ENCODE measurements at places on chromosomes 3 and 15.

DNA sequence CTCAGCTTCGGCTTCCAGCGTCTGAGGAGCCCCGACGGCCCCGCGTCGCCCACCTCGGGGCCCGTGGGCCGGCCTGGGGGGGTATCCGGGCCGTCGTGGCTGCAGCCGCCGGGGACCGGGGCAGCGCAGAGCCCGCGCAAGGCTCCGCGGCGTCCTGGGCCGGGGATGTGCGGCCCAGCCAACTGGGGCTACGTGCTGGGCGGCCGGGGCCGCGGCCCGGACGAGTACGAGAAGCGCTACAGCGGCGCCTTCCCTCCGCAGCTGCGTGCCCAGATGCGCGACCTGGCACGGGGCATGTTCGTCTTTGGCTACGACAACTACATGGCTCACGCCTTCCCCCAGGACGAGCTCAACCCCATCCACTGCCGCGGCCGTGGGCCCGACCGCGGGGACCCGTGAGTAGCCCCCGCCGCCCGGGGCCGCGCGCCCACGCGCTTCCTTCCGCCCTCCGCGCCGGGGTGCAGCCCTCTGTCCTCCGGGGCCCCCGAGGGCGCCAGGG, 462 bp downstream of the EDEM1 start:
- peak; percentile 10 for DNase-seq

DNA sequence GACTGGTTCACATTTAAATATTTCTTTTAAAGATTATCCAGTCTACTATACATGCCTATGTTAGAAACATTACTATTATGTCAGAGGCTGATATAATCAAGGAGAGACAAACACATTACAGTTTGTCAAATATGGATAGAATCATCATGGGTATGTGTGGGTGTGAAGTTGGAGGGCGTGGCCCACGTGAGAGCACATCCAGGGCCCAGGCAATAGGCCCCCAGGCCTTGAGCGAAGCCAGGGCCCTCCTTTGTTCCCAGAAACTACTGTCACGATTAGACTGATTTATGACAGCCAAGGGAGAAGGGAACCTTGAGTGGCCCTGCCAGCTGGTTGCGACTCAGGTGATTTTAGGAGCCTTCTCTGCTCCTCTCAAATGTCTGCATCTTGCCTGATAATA, 26.9 kb upstream of the LDHAL6B start:
- no peak for DNase-seq

GRCh38 chr3:146975032-146975431, 369.9 kb upstream of the PLSCR5 start:
- DNase-seq = no peak

DNA sequence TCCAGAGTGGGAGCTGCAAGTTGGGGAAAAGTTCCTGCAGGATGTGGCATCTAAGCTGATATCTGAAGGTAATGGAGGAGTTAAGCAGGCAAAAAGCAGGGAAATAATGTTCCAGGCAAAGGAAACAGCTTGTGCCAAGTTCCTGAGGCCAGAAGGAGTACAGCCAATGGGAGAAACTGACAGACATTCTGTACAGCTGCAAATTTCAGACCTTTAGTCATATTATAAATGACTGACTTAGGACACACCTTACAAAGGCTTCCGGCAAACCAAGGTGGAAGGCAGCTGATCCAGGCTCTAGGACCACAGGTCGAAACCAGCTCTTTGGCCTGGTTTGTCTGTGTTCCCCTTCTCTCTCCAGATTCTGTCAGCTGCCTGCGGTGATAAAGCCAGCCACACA, 9.3 kb downstream of the WWTR1 start:
- DNase-seq = no peak

- DNase-seq = peak; percentile 35
Observed at GRCh38 chr3:17412950-17413530, 329.4 kb downstream of the TBC1D5 start.

DNA sequence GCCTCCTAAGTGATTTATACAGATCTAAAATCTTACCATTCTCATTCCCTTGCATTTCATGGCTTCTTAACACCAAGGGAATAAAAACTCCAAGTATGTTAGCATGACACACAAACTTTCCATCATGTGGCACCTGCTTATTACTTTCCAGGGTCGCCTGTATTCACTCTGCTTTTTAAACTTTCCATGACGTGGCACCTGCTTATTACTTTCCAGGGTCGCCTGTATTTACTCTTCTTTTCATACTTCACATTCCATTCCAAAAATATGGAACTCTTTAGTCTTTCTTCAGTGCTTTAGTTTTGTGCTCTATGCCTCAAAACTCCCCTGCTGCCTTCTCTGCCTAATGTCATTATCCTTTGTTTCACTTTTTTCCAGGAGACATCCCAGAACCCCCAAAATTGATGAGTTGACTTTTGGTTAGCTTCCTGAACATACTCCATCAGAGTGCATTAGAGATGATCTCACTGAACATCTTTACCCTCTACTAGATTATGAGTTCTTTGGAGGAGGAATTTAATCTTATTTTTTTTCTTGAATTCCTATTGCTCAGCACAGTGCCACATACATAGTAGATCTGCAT, 47.0 kb downstream of the CALML4 start:
- DNase-seq = no peak

DNA sequence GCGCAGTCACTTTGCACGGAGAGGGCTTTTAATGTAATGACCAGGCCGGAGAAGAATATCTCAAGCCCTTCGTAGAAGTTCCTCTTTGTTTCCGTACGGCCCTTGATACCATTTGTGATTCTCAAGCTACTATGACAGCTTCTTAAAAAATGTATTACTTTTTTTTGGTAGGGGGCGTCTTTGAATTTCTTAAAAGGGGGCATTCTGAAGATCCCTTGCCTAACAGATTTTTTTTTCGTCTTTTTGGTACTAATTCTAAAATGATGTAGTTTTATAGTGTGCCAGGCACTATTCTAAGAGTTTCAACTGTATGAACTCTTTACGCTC, 614.0 kb downstream of the MCTP2 start:
- DNase-seq = no peak

DNA sequence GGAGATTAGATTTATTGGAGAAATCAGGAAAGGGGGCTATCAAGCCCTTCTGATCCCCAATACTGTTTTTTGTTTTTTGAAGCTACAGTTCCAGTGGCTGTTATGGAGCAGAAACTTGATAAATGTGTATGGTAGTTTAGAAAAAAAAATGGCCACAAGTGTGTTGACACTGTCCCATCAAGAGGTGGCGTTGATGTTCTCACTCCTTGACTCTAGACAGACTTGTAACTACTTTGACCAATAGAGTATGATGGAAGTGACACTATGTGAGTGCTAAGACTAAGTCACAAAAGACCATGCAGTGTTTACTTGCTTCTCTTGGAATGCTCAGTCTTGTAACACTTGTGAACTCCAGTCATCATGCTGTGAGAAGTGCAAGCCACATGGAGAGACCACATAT, 356.7 kb downstream of the PDCD6IP start:
- no peak for DNase-seq

- DNase-seq = peak; percentile 6
Observed at GRCh38 chr15:76057332-76058000, 2.3 kb upstream of the TMEM266 start.

- no peak for DNase-seq
Observed at GRCh38 chr3:5464649-5465048, 277.1 kb downstream of the EDEM1 start.

DNA sequence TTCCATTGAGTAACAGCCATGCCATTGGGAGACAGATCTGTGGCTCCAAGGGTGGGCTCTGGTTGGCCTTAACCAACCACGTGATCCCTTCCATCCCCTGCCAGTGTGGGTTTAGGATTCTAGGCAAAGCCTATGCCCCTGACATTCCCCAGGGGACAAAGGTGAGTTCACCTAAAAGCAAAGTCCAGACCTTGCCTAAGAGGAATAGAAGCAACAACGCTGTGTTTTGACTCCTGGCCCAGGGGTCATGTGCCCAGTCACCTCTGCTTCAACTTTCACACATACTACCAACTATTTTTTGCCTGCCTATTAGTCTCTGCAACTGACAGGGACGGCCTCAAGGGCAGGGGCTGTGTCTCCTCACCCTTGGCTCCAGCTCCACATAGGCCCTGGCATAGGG, 42.0 kb downstream of the FAM3D start:
- no peak for DNase-seq

- no peak for DNase-seq
Observed at GRCh38 chr3:129052675-129053074, 7.9 kb upstream of the GP9 start.
